ENCODE measurements at places on chromosomes 16 and 17.

- DNase-seq: no peak
Observed at GRCh38 chr17:44687756-44688155, 1.8 kb downstream of the CCDC43 start.

DNA sequence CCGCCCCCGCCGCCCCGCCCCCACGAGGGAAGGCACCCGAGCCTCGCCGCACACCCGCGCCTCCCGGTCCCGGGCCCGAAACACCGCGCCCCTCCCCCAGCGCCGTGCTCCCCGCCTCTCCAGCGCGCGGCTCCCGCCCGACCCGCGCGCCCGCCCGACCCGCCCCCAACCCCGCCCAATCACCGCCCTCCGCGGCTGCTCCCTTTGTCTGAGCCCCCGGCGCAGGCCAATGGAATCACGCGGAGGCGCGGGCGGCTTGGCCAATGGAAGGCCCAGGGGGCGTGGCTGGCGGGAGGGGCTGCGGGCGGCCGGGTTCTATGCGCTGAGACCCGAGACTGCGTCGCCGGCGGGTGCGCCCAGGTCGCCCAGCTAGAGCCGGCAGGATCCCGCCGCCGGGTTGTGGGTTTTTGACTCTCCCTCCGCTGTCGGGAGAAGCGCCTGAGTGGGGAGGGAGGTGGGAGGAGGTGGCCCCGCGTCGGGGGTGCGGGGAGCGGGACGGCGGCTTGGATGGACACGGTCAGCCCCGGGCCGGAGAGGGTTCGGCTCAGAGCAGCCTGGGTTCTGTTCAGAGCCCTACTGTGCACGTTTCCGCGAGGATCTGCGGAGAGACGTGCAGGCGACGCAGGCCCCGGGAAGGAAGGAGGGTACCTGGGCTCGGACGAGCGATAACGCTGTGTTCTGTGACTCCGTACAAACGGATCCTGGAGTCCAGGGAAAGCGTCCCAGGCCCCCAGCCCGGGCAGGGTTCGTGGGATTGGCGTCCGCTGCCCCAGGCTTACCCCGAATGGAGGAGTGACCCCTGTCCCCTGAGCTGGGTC, 49.0 kb upstream of the BAHCC1 start:
- peak; percentile 89 for DNase-seq

DNA sequence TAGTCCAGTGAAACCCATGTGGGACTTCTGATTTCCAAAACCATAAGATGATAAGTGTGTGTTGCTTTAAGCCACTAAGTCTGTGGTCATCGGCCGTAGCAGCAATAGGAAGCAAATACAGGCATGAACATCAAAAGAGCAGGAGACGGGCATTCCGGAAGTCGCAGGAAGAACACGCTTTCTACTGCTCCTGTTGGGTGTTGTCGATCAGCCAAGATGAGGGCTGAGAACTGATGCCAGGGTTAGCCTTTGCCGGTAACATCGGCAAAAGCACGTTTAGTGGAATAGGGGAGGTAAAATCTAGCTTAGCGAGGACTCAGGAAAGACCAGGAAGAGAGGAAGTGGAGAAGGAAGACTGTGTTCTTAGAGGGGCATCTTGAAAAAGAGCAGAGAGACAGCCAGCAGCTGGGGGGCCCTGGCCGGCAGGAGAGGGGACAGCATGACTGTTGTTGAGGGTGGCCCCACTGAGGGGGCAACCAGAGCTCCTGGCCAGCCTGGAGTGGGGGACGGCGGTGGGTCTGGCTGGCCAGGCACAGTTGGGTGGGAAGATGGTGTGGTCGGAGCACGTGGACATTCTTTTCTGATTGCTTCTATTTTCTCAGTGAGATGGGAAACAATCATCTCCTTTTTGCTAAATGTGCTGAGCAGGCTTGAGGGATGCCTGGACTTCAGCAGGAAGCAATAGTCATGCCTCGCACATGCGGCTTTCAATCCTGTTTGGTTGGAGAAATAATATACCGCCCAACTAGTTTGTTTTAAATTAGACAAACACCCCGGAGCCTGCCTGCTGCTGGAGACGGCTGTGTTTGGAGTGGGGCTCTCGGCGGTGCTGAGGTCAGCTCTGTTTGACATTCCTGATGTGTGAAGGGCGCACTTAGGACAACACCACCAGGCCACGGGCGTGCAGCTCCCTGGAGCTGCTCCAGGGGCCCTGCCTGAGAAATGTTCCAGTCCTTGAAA, 109.9 kb downstream of the METRNL start:
- no peak for DNase-seq

GRCh38 chr17:41254861-41255260, 323 bp upstream of the KRTAP9-9 start:
- DNase-seq: no peak

GRCh38 chr17:37519251-37519985, 29.7 kb downstream of the DUSP14 start:
- no peak for DNase-seq

DNA sequence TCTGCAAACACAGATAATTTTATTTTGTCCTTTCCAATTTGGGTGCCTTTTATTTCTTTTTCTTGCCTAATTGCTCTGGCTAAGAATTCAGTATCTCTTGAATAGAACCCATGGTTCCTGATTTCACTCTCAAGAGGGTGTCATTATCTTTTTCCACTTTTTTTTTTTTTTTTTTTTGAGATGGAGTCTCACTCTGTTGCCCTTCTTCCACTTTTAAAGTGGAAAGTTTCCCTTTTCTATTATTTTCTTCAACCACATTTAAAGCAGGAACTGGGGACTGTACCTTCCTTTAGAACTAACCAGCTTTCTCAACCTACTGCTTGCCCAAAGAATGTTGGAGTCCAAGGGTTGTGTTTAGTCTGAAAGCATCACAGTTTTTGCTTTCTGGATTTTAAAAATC, 31.1 kb downstream of the SLFN11 start:
- no peak for DNase-seq

DNA sequence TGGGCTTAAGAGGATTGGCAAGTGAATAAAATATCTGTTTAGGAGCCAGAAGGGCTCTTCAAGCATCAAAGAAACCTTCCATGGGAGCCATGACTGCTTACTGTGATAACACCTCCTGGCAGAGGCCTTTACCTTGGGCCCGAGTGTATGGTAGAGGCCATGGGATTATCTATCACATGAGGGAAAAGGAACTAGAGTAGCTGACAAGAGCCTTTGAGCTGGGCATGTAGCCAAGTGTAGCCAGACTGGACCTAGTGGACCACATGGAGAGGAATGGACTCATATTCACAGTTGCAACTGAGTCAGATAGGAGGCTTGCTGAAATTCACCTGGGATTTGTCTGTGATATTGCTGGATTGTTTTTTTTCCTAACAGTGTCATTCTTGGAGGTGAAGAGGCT, 276.0 kb upstream of the ZFHX3 start:
- DNase-seq: no peak

- DNase-seq: no peak
Observed at GRCh38 chr17:51441431-51441830, 181.1 kb downstream of the UTP18 start.

DNA sequence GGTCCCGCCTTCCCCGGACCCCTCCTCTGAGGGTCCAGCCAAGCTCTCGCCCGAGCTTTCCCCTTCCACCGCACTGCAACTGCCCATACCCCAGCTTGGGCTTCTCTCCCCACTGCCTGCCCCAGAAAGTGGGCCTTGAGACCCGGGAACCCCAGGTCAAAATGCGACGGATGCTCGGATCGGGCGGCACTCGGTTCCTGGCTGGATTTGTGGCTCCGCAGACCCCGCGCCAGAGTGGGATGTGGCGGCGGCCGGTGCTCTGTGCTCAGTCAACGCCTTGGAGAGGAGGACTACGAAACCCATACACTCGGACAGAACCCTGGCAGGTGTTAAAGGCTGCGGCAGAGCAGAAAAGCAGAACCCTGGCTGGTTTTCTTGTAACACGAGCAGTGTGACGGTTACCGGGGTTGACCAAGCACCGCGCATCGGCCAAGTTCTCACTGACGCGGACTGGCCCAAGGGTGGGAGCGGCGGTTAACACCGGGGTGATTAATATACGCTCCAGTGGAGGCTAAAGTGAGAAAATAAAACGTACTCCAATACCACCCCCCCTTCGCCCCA, 885 bp upstream of the SLFN13 start:
- DNase-seq: no peak

GRCh38 chr17:35774499-35774898, 13.8 kb downstream of the C17orf50 start:
- no peak for DNase-seq

DNA sequence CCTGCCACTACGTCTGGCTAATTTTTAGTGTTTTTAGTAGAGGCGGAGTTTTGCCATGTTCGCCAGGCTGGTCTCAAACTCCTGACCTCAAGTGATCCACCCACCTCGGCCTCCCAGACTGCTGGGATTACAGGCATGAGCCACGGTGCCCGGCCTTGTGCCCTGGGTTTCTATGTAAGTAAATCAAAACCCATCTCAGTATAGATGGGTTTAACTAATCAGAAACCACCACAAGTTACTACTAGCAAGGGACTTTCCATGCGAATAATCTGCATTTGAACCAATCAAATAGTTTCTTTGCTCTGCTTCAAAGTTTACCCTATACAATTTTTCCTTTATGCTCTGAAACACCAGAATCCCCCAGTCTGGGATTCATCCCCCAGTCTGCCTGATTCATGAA, 16.5 kb upstream of the EIF1 start:
- no peak for DNase-seq

DNA sequence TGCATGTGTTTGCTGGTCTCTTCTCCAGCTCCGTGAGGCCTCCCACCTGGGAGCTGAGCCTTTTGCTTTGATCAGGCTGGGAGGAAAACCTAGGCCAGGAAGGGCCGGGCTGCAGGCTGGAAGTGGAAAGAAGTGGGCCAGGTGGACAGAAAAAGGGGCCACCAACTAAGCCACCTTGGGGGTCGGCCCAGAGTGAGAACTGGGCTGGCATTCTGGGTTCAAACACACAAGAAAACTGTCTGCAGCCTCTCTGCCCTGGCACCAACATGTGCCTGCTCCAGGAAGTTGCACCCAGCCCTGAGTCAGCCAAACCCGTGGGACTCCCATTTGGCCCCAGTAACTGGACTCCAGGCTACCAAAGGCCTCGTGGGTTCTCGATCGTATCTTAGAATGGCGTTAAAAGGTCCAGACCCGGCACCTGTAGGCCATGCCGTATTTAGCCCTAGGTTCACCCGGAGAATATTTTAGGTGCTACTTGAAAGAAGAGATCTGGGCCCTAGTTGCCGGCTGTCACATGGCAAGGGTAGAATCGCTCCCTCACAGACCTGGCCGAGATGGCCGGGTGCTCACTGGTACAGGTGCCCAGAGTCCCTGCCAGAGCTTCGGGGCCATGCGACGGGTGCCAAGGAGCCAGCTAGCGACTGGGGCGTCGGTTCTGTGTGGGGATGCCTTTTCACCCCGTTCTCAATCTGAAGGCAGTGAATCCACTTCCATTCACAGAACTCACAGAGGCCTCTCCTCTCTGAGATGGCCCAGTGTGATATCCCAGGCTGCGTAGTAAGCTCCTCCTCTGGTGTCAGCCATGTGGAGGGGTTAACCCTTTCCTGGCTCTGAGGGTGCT, 236.6 kb downstream of the MRTFB start:
- no peak for DNase-seq

- no peak for DNase-seq
Observed at GRCh38 chr16:20073203-20074098, at the start of gene GPR139. GPR139 (minus strand) TSS chr16:20073890; CDS start chr16:20073616, 274 bp downstream.

DNA sequence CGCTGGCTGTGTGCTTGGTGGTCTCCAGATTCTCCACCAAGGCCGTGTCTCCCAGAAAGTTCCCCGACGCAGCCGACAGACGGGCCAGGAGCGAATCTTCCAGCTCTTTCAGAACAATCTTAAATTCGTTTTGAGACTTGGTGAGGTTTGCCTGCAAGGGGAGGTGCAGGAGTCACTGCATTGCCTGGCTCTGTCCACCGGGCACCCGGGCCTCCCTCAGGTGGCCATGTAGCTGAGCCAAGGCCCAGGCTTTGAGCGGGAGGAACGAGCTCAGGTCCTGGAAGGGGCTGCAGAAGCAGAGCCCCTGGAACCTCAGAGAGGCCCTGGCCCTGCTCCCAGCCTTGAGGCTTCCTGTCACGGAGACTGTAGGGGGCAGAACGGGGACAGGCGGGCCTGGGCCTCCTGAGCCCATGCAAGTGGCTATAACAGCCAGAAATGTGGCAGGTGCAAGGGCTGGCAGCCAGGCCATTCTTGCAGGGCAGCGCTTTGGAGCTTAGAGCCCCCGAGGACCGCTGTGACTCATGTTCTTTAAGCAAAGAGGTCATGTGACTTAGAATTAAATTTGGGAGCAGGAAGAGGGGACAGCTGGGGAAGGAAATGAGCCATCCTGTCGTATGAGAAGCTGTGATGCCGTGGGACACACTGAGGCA, 72.4 kb downstream of the PGS1 start:
- peak; percentile 11 for DNase-seq

- DNase-seq: no peak
Observed at GRCh38 chr16:6484081-6484480, 848.6 kb upstream of the RBFOX1 start.

DNA sequence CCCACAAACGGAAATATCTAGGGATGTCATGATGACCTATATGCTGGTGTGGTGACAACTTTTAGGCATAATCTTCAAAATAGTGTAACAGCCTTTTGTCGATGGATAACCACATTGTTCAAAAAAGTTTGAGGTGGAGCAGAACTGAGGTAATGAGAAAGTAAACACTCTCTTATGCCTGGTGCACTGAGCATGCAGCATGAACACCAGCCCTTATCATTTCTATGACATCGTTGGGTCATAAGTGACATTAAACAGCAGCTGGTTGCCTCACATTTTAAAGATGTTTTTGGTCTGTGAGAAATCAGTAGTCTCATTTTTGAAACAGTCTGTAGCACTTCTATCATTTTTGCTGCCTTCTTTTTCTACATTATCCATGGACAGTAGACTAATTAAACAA, 1.8 kb downstream of the KRT23 start:
- DNase-seq: no peak

DNA sequence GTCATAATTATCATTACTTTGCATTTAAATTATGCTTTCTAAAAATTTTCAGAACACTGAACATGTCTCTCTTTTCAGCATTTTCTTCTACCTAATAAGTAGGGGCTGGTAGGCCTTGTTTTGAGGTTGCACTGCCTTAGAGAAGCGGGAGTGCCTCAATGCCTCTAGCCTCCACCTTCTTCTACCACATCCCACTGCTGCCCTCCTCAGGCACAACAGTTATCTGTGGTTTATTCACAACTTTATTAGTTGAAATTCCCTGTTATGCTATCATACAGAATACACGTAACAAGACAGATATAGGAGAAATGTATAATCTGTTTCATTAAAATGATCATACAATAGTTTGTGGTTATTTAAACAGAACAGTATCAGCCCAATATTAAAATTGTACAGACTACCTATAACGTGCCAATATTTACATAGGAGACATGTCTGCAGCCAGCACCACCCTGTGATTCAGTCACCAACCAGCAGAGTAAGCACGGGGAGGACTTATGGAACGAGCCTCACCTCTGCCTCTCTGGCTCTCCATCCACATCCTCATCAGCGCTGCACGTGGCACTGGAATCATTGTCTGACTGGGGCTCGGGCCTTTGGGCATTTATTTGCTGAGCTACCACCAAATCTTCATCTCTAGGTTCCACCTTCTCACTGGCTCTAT, 101.2 kb downstream of the TTC19 start:
- DNase-seq: no peak
